ENCODE measurements at places on chromosomes 13 and 19. TPM values are rescaled to one million over a fixed set of nuclear protein-coding genes. Genes with fewer than 3 reads are reported as not detected.

FUT2 gene
- 0.20 TPM for polyA plus RNA-seq

ZNF534 gene
- polyA plus RNA-seq, result 2.1 TPM

SBK2 gene
- 1.3 TPM for polyA plus RNA-seq

RGCC gene
- 64.2 TPM for polyA plus RNA-seq

OVOL3 gene
- polyA plus RNA-seq, result 2.6 TPM

TM9SF2 gene
- polyA plus RNA-seq, result 136 TPM

GNA15 gene
- 4.0 TPM for polyA plus RNA-seq

MCEMP1 gene
- polyA plus RNA-seq, result not detected

ZNF221 gene
- 2.2 TPM for polyA plus RNA-seq

DNA sequence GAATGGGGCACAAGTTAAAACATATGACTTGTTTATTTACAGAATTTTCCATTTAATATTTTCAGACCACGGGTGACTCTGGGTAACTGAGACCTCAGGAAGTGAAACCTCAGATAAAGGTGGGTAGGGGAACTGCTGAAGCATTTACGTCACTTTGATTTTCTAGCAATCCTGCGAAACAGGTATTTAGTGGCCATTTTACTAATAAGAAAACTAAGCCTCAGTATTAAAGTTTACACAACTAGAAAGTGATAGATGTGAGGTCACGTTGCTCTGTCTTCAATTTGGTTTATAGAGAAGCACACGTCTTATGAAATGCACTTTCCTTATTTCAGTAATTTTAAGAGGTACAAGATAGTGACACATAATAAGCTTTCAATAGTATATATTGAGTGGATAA lies 402.8 kb downstream of the FGF9 start:
- DNase-seq, result no peak
- H3K4me3 ChIP-seq, result no peak overlapping the region
- H3K27ac ChIP-seq, result no peak overlapping the region
- no peaks in the 10 kb centered on the region for H3K36me3 ChIP-seq
- no peaks in the 10 kb centered on the region for H3K4me1 ChIP-seq

DNA sequence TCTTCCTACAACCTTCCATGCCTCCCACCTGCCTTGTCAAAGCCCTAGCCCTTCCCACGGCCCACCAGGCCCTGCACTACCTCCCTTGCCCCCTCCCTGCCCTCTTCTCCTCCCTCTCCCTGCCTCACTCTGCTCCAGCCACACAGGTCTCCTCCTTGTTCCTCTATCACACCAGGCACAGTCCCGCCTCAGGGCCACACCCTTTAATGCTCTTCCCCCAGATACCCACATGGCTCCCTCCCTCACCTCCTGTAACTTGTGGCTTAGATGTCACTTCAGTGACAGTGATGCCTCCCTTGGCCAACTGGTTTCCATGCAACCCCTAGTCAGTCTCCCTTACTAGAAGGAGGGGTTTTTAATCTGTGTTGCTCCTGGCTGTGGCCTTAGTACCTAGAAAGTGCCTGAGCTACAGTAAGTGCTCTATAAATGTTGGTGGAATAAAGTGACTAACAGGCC lies 1.3 kb downstream of the SIRT6 start:
- H3K4me1 ChIP-seq, result peaks cover 9% of the 10 kb centered on the region
- H3K27me3 ChIP-seq, result no peaks in the 10 kb centered on the region
- H3K4me3 ChIP-seq, result no peak overlapping the region

GRCh38 chr19:30049226-30049625 lies 107.2 kb downstream of the URI1 start:
- H3K4me1 ChIP-seq, result no peaks in the 10 kb centered on the region
- DNase-seq, result no peak
- H3K27ac ChIP-seq, result no peak overlapping the region
- no peak overlapping the region for H3K4me3 ChIP-seq

DNA sequence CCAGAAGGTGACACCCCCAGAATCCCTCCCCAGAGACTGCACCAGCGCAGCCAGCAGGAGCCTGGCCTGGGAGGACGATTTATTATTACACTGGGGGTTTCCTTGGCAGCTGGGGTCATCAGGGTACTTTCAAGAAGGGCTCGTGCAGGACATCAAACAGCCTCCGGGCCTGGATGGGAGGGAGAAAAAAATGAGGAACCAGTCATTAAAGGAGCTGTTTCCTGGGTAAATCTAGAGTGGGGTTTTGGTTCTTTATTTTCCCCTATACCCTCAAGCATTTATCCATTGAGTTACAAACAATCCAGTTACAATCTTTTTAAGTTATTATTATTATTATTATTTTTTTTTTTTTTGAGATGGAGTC lies 3.1 kb downstream of the POLR1G start:
- no peak for DNase-seq
- H3K27me3 ChIP-seq, result no peaks in the 10 kb centered on the region
- no peaks in the 10 kb centered on the region for H3K36me3 ChIP-seq
- H3K27ac ChIP-seq, result peak overlapping the region; percentile 46

DNA sequence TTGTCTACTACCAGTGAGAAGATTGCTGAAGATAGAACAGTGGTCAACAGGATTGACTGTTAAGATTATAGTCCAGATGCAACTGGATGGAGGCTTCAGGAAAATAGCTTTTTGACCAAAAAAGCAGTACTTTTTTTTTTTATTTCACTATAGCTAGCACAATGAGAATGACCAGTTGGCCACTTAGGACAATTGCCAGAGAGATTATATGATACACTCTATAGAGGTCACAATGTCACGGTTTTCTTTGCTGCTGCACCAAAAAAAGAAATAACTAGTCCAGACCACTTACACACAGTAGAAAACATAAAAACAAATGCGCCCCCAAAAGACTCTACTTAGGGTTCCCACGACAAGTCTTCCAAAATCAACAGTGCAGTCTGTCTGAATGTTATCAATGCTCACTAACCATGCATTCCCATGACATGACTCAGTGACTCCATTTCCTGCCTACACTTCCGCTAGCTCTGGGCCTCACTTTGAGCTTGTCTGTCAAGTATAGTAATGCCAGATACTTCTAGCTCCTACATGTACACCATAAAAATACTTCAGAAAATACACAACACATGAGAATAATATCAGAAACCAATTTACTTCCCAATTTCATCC lies 209.1 kb upstream of the STARD13 start:
- H3K27me3 ChIP-seq, result no peaks in the 10 kb centered on the region
- H3K36me3 ChIP-seq, result no peaks in the 10 kb centered on the region
- no peak overlapping the region for H3K4me3 ChIP-seq

GRCh38 chr19:32891609-32892008 lies 22.0 kb upstream of the SLC7A9 start:
- DNase-seq, result no peak
- no peaks in the 10 kb centered on the region for H3K36me3 ChIP-seq
- no peaks in the 10 kb centered on the region for H3K4me1 ChIP-seq
- no peak overlapping the region for H3K4me3 ChIP-seq
- H3K27ac ChIP-seq, result no peak overlapping the region

- no peak overlapping the region for H3K27ac ChIP-seq
- no peak overlapping the region for H3K4me3 ChIP-seq
- no peaks in the 10 kb centered on the region for H3K36me3 ChIP-seq
- H3K4me1 ChIP-seq, result no peaks in the 10 kb centered on the region
Observed at GRCh38 chr13:112457485-112457884, 81.3 kb downstream of the SPACA7 start.

DNA sequence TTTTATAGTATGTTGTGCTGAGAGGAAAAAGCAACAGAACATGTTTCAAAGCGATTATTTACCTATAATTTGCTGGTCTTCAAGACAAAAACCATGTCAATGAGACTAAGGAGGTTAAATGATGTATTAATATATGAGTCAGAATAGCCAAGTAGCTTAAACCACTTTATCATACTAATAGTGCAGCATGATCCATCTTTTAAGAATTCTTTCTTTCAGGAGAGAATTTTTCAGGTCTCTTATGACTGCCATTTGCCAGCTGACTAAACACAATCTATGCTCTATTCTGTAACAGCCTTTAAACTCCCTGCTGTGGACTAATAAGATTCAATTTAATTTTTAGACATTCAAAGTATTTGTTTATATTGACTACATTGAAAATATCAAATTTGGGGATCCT lies 93.7 kb downstream of the TRPC4 start:
- H3K4me3 ChIP-seq, result no peak overlapping the region
- H3K27me3 ChIP-seq, result no peaks in the 10 kb centered on the region
- H3K27ac ChIP-seq, result no peak overlapping the region
- no peak for DNase-seq
- H3K36me3 ChIP-seq, result no peaks in the 10 kb centered on the region

- H3K4me1 ChIP-seq, result peaks cover 18% of the 10 kb centered on the region
- no peak overlapping the region for H3K27ac ChIP-seq
- no peak for DNase-seq
Observed at GRCh38 chr13:44104969-44105368, 225.3 kb downstream of the LACC1 start.

DNA sequence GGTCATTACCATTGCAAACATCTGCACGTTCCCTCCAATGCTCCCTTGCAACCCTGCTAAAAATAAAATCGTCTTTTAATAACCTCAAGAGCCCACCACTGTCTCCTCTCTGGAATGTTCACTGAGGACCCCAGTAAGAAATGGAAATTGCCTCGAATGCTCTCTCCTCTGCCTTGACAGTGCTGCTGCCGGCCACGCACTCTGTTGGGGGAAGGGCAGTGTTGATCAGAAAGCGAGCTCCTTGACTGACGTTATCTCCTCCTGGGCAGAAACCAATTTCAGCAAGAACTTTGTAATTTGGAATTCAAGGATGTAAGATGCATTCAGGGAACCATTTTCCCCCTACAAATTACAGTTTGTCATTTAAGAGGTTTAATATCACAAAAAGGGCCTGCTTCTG lies 718.5 kb downstream of the UQCRFS1 start:
- no peaks in the 10 kb centered on the region for H3K4me1 ChIP-seq
- no peak overlapping the region for H3K4me3 ChIP-seq
- no peak overlapping the region for H3K27ac ChIP-seq
- no peaks in the 10 kb centered on the region for H3K36me3 ChIP-seq
- H3K27me3 ChIP-seq, result no peaks in the 10 kb centered on the region

- H3K4me1 ChIP-seq, result peaks cover 8% of the 10 kb centered on the region
- H3K4me3 ChIP-seq, result no peak overlapping the region
- DNase-seq, result no peak
- no peak overlapping the region for H3K27ac ChIP-seq
Observed at GRCh38 chr13:45704854-45705695, 3.0 kb downstream of the CBY2 start.

GRCh38 chr13:57638186-57638890 lies 6.8 kb downstream of the PCDH17 start:
- no peaks in the 10 kb centered on the region for H3K36me3 ChIP-seq
- no peak overlapping the region for H3K4me3 ChIP-seq
- no peak for DNase-seq
- no peak overlapping the region for H3K27ac ChIP-seq
- no peaks in the 10 kb centered on the region for H3K27me3 ChIP-seq

GRCh38 chr13:113860665-113861432 lies 3.0 kb downstream of the GAS6 start:
- H3K27ac ChIP-seq, result peak overlapping the region; percentile 63
- no peaks in the 10 kb centered on the region for H3K36me3 ChIP-seq
- no peaks in the 10 kb centered on the region for H3K27me3 ChIP-seq
- peak; percentile 83 for DNase-seq

DNA sequence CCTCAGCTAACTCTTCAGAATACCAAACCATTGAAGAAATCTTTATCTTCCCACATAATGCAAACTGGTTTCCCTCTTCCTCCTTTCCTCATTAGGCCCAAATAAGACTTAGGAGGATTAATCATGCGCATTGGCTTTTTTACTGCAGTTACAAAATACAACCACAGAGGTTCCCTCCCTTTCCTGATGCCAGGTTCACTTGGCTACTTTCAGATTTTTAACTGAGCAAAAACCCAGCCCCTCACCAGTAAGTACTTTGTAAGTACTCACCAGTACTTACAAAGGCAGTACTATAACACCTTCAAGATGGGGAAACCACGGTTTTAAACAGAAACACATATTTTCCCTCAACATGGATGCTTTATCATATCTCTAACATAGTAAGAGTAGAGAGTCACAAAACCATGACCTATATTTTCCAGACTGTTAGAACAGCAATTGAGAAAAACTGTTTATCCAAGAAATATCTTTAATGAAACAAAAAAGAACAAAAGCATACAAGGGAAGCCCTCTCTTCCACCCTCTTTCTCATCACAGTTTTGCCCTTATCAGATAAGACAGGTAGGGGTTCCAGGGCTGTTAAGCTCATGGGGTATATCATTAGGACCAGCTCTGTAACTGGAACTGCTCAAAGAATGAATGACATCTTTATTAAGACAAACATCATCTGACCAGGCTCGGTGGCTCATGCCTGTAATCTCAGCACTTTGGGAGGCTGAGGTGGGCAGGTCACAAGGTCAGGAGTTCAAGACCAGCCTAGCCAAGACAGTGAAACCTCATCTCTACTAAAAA lies 12.7 kb downstream of the FOXO1 start:
- H3K27me3 ChIP-seq, result no peaks in the 10 kb centered on the region
- H3K36me3 ChIP-seq, result no peaks in the 10 kb centered on the region
- H3K4me3 ChIP-seq, result no peak overlapping the region
- DNase-seq, result no peak
- peaks cover 13% of the 10 kb centered on the region for H3K4me1 ChIP-seq

GRCh38 chr19:35742121-35742724 lies at the start of gene IGFLR1:
Gene IGFLR1 (minus strand): TSS chr19:35742452. CDS start chr19:35741180, 1,272 bp downstream.
- H3K27me3 ChIP-seq, result no peaks in the 10 kb centered on the region
- no peak within 1 kb of the TSS for H3K27ac ChIP-seq
- no peak within 1 kb of the TSS for H3K4me3 ChIP-seq
- no peak for DNase-seq

Measured in testis (tissue), 5 donors.